ENCODE measurements at places on chromosomes 6 and 20. TPM values are rescaled to one million over a fixed set of nuclear protein-coding genes. Genes with fewer than 3 reads are reported as not detected.

The SLC17A2 gene
- total RNA-seq: not detected

The SEL1L2 gene
- 1.3 TPM for total RNA-seq

The COL12A1 gene
- total RNA-seq: 136 TPM

The IL17F gene
- total RNA-seq: not detected

The WFDC5 gene
- not detected for total RNA-seq

The KIF25 gene
- not detected for total RNA-seq

The PAX1 gene
- total RNA-seq: not detected

The TFB1M gene
- total RNA-seq: 46.1 TPM

The MC3R gene
- total RNA-seq: not detected

The SLC22A1 gene
- total RNA-seq: 0.35 TPM

DNA sequence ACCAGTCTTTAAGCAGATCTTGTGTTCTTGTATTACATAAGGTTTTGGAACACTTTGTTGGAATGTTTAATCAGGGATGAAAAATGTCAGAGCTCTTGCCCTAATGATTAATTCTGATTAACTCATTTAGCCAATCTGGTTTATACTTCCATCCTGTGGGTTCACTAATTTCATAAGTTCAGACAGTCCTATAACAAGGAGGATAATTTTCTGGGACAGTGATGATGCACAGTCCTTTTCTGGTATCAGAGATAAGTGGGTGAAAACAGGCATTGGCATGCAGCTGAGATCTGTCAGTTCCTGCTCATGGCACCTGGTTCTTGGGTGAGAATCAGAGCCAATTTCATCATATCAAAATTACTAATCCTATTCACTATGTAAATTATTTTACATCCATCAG, 125.0 kb upstream of the LAMA2 start:
- no peak for DNase-seq
- H3K36me3 ChIP-seq: no peaks in the 10 kb centered on the region
- H3K27ac ChIP-seq: no peak overlapping the region
- H3K4me3 ChIP-seq: no peak overlapping the region

GRCh38 chr6:70520575-70520974, 46.2 kb upstream of the SDHAF4 start:
- no peak for DNase-seq
- no peak overlapping the region for H3K27ac ChIP-seq
- no peak overlapping the region for H3K4me3 ChIP-seq
- H3K36me3 ChIP-seq: no peaks in the 10 kb centered on the region

GRCh38 chr6:75489025-75489424, 4.6 kb downstream of the FILIP1 start:
- H3K27me3 ChIP-seq: no peaks in the 10 kb centered on the region
- no peaks in the 10 kb centered on the region for H3K4me1 ChIP-seq
- H3K36me3 ChIP-seq: no peaks in the 10 kb centered on the region

DNA sequence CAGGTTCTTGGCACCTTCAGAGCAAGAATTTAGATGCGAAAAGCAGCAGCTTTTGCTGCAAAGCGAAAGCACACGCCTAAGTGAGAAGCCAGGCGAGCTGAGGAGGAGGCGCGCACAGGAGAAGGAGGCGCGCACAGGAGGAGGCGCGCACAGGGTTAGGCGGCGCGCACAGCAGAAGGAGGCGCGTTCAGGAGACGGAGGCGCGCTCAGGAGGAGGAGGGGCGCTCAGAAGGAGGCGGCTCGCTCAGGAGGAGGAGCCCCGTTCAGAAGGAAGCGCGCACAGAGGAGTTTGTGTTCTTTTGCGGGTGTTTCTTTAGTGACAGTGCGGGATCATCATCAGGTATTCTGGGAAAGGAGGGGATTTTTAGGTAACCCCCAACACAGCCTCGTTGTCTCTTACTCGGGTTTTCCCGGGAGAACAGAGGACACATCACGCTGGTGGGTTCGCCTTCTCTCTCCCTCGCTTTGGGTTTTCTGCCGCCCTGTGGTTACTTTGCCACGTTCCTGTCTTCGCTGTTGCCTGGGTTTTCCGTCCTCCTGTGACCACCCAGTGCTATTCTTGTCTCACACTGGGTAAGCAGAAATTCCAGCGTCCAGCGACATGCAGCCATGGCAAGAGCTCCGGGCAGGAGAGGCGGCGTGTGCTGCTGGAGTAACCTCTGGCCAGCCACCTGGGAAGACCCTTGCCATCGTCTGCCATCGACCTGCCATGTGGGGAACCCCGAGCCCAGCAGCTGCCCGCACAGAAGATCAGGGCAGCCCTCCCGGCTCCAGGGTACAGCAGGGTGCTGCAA, 47.0 kb downstream of the WDR27 start:
- no peaks in the 10 kb centered on the region for H3K27me3 ChIP-seq
- H3K4me1 ChIP-seq: no peaks in the 10 kb centered on the region
- DNase-seq: peak; percentile 73
- H3K4me3 ChIP-seq: peak overlapping the region; percentile 43

- no peaks in the 10 kb centered on the region for H3K36me3 ChIP-seq
- no peak overlapping the region for H3K4me3 ChIP-seq
- H3K27me3 ChIP-seq: no peaks in the 10 kb centered on the region
- H3K27ac ChIP-seq: no peak overlapping the region
- no peak for DNase-seq
Observed at GRCh38 chr20:48578397-48579098, 249.3 kb downstream of the PREX1 start.

GRCh38 chr20:5557123-5557522, 193.1 kb upstream of the SHLD1 start:
- no peak overlapping the region for H3K4me3 ChIP-seq
- no peaks in the 10 kb centered on the region for H3K36me3 ChIP-seq
- DNase-seq: no peak
- no peak overlapping the region for H3K27ac ChIP-seq
- H3K27me3 ChIP-seq: no peaks in the 10 kb centered on the region

DNA sequence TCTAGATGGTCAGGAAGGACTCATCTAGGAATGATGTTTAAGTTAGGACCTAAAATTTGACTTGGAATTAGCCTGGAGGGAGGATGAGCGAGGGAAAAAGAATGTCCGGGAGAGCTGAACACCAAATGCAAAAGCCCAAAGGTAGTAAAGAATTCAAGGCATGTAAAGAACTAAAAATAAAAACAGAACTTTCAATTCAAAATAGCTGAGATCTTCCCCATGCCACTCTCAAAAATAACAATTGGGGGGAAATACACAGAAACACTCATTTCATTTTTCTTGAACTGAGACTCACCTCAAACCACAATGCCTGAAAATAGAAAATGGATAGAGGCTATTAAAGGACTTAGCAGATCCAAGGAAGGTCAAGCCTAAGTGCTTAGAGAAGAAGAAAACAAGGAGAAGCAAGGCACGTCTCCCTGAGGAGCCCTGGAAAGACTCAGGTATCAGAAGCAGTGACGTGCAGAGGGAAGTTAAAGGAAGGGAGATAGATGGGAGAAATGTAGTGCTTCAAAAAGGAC, 10.4 kb downstream of the PXT1 start:
- no peak overlapping the region for H3K4me3 ChIP-seq
- no peaks in the 10 kb centered on the region for H3K27me3 ChIP-seq
- no peak overlapping the region for H3K27ac ChIP-seq
- no peaks in the 10 kb centered on the region for H3K36me3 ChIP-seq
- DNase-seq: no peak
- H3K4me1 ChIP-seq: no peaks in the 10 kb centered on the region

GRCh38 chr20:50389438-50389807, 120.8 kb upstream of the PTPN1 start:
- no peak overlapping the region for H3K4me3 ChIP-seq
- no peaks in the 10 kb centered on the region for H3K27me3 ChIP-seq
- H3K36me3 ChIP-seq: no peaks in the 10 kb centered on the region
- H3K27ac ChIP-seq: no peak overlapping the region
- DNase-seq: no peak

GRCh38 chr6:1104988-1105670, 206.8 kb upstream of the FOXQ1 start:
- H3K4me1 ChIP-seq: no peaks in the 10 kb centered on the region
- no peaks in the 10 kb centered on the region for H3K36me3 ChIP-seq
- H3K27ac ChIP-seq: no peak overlapping the region
- H3K4me3 ChIP-seq: no peak overlapping the region
- DNase-seq: no peak

- H3K36me3 ChIP-seq: no peaks in the 10 kb centered on the region
- no peak for DNase-seq
- H3K27me3 ChIP-seq: no peaks in the 10 kb centered on the region
- H3K4me3 ChIP-seq: no peak overlapping the region
- H3K27ac ChIP-seq: no peak overlapping the region
Observed at GRCh38 chr20:6482486-6482885, 285.0 kb upstream of the BMP2 start.

DNA sequence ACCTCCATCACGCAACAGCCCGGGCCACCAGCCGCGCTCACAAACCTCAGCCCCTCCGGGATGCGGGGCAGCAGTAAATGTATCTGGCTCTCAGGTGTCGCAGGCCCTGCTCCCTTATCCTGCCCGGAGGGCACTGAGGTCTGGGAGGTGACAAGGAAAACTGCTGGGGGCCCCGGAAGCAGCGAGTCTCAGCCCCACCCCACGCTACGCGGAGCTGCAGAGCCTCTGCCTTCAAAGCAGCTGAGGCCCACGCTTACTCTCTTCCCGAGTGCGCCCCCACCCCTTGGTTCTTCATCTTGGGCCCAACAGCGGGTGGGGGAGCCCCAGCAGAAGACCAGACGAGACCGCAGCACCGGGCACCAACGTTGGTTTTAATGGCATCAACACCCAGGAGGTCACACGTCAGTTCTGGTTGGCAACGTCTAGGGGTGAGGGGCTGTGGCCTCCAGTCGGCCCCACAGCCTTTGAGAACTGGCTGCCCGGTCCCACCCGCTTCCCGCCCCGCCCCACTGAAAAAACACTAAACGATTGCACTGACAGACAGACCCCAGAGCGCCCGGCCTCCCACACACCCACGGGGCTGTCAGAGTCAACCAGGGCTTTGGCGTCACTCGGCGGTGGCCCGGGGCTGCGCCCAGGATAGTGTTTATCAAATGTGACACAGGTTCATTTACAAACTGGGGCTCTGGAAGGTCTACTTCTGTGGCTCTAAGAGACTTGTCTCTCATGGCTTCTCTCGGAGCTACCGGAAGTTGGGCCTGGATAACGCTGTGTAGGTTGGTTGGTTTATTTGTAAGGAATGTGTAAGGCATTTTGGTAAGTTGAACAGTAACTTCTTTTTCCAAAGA, 43.7 kb downstream of the DSTN start:
- no peaks in the 10 kb centered on the region for H3K27me3 ChIP-seq
- no peaks in the 10 kb centered on the region for H3K36me3 ChIP-seq
- peaks cover 30% of the 10 kb centered on the region for H3K4me1 ChIP-seq
- H3K27ac ChIP-seq: peak overlapping the region; percentile 68

DNA sequence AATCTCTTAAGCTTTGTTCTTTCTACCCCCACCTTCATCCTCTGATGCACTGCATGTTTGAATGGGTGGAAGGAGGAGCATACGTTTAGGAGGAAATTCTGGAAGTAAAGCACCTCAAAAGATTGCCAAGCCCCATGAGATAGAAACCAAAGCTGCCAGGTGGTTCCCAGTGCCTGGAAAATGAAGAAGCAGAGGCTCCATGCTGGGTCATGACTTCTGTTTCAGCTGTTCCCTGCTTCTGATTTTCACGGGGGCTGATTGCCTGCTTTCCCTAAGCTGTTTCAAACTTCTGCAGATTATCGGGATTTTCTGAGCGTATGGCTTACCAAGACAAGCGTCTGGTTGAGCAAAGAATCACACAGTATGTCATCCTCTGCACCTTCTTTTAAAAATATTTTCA, 87.5 kb upstream of the SYNDIG1 start:
- H3K4me1 ChIP-seq: no peaks in the 10 kb centered on the region
- no peaks in the 10 kb centered on the region for H3K27me3 ChIP-seq
- H3K4me3 ChIP-seq: no peak overlapping the region
- no peaks in the 10 kb centered on the region for H3K36me3 ChIP-seq
- no peak for DNase-seq
- H3K27ac ChIP-seq: peak overlapping the region; percentile 43

Data from uterus (tissue), 4 donors.